ENCODE measurements at places on chromosomes 1 and 21.
A peak's percentile ranks its signal among the peaks of the same experiment; 100 is the strongest.

DNA sequence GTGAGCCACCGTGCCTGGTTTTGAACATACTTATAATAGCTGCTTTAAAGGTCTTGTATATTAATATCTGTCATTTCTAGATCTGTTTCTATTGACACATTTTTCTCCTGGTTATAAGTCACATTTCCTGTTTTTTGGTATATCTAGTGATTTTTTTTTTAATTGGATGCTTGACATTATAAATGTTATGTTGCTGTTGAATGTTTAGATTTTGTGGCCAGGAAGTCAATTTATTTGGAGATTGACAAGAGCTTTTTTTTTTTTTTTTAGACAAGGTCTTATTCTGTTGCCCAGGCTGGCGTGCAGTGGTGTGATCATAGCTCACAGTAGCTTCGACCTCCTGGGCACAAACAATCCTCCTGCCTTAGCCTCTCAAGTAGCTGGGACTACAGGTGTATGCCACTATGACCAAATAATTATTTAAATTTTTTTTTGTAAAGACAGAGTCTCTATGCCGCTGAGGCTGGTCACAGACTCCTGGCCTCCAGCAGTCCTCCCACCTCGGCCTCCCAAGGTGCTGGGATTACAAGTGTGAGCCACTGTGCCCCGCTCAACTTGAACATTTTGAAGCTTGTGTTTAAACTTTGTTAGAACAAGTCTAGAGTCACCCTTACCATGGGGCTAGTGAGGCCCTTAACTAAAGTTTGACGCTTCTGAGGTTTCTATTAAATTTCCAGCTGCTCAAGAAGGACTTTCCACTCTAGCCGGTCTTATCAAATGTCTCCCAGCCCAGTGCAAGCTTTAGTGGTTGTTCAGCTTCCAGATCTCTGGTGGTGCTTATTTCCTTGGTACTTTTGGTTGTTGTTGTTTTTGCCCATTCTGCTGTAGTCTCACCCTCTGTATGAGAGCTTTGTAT is 8.6 kb upstream of the CHI3L2 start:
- DNase-seq, result no peak

GRCh38 chr1:240878631-240879030 is 266.7 kb upstream of the GREM2 start:
- DNase-seq, result no peak

GRCh38 chr21:44428281-44428960 is 26.9 kb upstream of the LRRC3 start:
- DNase-seq, result no peak

DNA sequence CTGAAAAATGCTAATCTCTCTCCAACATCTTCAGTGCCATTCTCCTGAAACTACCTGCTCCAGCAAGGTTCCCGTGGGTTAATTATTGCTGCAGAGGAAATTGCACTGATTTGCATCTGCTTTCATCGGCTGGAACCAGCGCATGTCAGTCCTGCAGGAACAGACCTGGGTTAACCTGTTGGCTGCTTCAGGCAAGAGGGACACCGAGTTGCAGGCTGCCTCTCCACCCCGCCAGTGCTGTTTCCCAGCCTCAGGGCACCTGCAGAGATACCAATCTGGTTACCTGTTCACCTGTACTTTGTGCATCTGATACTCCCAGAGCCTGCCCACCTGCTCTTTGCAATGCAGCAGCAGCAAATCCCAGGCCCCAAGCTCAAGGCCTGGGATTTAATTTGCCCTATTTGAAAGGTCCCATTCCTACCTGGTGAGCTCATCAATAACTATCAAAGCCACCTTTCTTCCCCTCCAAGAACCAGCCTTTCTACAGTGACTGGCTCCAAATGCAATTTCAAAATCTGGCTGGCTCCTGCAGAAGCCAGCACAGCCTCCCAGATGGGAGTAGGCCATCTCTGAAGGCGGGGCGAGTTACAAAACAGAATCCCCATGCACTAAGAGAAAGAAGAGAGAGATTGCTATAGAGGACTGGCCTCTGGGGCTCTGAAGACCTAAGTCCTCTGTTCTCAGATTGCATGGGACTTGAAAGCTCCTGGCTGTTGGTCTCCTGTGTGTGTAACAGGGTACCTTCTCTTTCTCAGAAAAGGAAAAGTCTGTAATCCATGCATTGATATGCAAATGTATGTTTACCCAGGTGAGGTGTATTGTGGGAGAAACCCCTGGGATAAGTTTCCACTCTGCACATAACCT is 67.8 kb downstream of the TOMM20 start:
- DNase-seq, result no peak

DNA sequence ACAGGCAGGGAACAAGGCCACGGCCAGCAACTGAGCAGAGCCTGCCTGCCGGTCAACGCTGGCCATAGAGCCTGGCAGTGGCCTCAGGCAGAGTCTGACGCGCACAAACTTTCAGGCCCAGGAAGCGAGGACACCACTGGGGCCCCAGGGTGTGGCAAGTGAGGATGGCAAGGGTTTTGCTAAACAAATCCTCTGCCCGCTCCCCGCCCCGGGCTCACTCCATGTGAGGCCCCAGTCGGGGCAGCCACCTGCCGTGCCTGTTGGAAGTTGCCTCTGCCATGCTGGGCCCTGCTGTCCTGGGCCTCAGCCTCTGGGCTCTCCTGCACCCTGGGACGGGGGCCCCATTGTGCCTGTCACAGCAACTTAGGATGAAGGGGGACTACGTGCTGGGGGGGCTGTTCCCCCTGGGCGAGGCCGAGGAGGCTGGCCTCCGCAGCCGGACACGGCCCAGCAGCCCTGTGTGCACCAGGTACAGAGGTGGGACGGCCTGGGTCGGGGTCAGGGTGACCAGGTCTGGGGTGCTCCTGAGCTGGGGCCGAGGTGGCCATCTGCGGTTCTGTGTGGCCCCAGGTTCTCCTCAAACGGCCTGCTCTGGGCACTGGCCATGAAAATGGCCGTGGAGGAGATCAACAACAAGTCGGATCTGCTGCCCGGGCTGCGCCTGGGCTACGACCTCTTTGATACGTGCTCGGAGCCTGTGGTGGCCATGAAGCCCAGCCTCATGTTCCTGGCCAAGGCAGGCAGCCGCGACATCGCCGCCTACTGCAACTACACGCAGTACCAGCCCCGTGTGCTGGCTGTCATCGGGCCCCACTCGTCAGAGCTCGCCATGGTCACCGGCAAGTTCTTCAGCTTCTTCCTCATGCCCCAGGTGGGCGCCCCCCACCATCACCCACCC is at the start of gene TAS1R3:
Gene TAS1R3 (plus strand): TSS at position 213 of the 898 bp plus-strand sequence. CDS start 66 bp downstream, at position 279.
- DNase-seq, result no peak

DNA sequence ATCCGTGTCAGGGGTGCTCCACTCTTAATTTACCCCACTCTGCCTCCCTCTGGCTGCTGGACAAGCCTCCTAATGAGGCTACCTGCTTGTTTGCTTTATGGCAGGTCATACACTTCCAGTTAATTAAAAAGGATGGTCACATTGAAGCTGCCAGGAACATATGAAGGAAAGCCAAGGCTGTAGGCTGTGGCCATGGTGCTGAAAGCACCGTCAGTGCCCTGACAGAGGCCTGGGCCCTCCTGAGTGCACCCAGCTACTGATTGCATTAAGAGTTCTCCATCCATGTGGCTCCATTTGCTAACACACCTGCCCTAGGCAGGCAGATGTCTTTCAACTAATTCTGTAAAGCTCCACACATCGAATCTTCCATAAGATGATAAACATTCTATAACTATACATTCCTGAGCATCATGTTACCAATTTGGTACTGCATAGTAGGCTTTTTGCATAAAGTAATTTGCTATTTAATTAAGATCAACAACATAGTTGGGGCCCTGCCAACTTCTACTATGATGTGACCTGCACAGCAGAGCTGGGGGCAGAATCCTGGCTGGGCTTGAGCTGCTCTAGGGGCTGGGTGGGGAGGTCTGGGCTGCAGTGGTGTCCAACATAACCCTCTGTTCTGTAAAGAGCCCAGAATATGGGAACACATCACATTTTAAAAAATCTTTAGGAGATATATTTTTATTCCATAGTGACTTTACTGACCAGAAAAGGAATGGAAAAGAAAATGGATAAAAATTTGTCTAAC is 224.8 kb downstream of the SIPA1L2 start:
- no peak for DNase-seq

GRCh38 chr1:235127732-235128455 is 743 bp downstream of the TOMM20 start:
- DNase-seq, result no peak

DNA sequence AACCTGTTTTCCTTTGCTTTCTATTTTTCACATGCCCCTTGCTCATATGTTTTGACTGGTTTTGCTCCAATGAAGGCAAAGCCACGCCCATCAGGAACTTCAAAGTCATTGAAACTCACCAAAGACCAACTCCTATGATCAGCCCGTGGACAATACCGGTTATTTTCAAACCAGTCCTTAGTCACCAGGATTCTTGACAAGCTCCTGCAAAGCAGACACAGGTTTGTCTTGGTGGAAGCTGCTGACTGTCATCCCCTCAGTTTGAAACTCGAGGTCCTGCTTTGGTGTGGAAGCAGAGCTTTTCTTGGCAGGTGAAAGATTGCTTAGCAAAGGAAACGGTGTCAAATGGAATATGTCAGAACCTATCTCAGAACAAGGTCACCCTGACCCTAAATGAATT is 384.7 kb upstream of the CXADR start:
- DNase-seq, result no peak

DNA sequence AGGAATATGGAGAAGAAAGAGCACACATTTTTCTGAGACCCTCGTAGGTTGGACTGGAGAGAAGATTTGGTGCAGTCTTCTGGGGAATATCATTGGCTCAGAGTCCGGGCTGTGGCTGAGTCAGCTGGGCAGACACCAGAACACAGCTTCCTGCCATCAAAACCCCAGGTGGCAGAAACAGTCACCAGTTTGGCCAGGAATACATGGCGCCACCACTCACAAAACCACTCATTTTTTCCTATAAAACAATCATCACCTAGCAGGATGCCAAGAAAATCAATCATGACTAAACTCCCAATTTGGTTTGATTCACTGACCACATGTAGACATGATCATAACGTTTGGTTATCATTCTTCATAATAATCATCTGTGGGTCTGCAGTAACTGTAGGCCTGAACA is 178.1 kb upstream of the PBX1 start:
- no peak for DNase-seq

DNA sequence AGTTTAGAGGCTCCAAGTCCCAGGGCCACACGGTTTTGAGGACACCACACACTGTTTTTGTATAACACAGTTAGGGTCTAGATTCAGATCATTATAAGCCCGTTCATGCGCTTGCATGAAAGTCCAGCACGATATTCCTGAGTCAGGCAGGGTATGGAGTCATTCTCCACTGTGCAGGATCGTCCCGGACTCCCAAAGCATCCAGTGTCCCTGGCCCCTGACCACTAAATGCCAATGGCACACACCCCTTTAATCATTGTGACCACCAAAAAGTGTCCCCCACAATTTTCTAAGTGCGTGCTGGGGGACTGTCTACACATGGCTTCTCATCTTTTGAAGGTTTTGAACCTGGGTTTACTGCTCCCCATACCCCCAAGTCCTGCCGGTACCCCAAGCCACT is 27.1 kb upstream of the PTPRF start:
- DNase-seq, result no peak

- no peak for DNase-seq
Measured at GRCh38 chr1:37461698-37462436, 12.5 kb upstream of the ZC3H12A start.

- DNase-seq, result no peak
Measured at GRCh38 chr1:224504297-224505041, 69.9 kb upstream of the WDR26 start.

GRCh38 chr1:181562395-181562794 is 79.1 kb downstream of the CACNA1E start:
- DNase-seq, result no peak

DNA sequence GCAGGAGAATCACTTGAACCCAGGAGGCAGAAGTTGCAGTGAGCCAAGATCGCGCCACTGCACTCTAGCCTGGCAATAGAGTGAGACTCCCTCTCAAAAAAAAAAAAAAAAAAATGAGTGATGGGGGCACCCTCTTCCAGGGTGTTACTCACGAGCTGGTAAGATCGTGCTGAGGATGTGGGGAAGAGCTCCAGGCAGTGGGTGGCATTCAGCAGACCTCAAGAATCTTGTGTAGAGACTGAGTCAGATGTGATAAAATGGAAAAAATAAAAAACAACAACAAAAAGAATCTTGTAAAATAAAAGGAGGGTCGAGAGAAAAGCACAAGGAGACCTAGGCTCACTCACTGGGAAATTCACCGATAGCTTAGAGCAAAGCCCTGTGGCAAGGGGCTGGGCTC is 38.5 kb downstream of the EPHA2 start:
- DNase-seq, result no peak

GRCh38 chr1:99766378-99766800 is at the start of gene FRRS1:
Gene FRRS1 (minus strand): TSS chr1:99766635. CDS start chr1:99748768, 17,867 bp downstream.
- peak; percentile 81 for DNase-seq

GRCh38 chr1:183105449-183105848 is 80.6 kb upstream of the LAMC2 start:
- no peak for DNase-seq

DNA sequence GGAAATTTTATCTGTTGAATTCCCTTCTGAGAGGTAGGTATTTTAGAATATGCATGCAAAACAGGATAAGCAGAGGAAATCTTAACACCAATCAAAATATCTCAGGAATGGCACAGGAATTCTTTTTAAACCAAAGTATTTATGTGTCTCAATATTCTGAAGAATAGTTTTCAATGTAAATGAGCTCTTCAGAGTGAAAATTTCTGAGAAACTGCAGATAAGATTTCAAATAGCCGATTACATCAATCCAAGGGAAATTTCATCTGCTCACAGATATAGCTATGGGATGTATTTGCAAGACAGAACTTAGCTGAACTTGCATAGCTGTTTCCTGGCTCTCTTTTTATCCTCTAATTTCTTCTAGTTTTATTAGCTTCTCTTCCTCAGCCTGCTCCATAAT is 209.5 kb downstream of the GRIK1 start:
- no peak for DNase-seq

- no peak for DNase-seq
Measured at GRCh38 chr1:229812693-229813092, 186.6 kb downstream of the URB2 start.

GRCh38 chr1:83964153-83964552 is 34.8 kb downstream of the TTLL7 start:
- no peak for DNase-seq

DNA sequence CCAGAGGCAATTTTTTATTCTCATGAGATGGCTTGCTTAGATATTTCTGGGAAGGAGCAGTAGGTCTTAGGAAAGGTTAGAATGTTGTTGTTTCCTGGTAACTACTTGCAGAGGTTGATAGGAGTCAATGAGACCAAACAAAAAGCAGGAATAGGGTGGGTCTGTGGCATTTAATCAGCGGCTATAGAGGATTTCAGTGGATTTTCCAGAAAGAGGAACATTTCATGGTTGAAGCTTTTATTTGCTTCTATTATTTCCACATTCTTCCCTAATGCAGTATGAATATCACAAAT is 111.3 kb upstream of the PALMD start:
- no peak for DNase-seq

- DNase-seq, result no peak
Measured at GRCh38 chr1:56139836-56140235, 439.5 kb downstream of the PLPP3 start.

GRCh38 chr1:32761253-32761877 is 55.8 kb downstream of the YARS1 start:
- no peak for DNase-seq

GRCh38 chr1:24141311-24141997 is 1.5 kb downstream of the IL22RA1 start:
- DNase-seq, result no peak

GRCh38 chr1:156419854-156420204 is 50.8 kb downstream of the RHBG start:
- peak; percentile 68 for DNase-seq

GRCh38 chr1:7298749-7299151 is 472.3 kb upstream of the VAMP3 start:
- DNase-seq, result no peak

Measured in GM10248 (cell line).